Pulmonary artery endothelial cell (primary cell): ENCODE measurements at places on chromosomes 3 and 15. TPM values are rescaled to one million over a fixed set of nuclear protein-coding genes. Genes with fewer than 3 reads are reported as not detected.

- DNase-seq, result peak; percentile 66
These were observed 40.9 kb downstream of the IRAK2 start for GRCh38 chr3:10205451-10206165.

Gene LRRC2
- total RNA-seq, result 0.07 and 0.85 TPM in 2 replicates

Gene GPR27
- total RNA-seq, result not detected in 2 replicates

- peak; percentile 22 for DNase-seq
These were observed 369.6 kb upstream of the AZI2 start for GRCh38 chr3:28718074-28718849.

DNA sequence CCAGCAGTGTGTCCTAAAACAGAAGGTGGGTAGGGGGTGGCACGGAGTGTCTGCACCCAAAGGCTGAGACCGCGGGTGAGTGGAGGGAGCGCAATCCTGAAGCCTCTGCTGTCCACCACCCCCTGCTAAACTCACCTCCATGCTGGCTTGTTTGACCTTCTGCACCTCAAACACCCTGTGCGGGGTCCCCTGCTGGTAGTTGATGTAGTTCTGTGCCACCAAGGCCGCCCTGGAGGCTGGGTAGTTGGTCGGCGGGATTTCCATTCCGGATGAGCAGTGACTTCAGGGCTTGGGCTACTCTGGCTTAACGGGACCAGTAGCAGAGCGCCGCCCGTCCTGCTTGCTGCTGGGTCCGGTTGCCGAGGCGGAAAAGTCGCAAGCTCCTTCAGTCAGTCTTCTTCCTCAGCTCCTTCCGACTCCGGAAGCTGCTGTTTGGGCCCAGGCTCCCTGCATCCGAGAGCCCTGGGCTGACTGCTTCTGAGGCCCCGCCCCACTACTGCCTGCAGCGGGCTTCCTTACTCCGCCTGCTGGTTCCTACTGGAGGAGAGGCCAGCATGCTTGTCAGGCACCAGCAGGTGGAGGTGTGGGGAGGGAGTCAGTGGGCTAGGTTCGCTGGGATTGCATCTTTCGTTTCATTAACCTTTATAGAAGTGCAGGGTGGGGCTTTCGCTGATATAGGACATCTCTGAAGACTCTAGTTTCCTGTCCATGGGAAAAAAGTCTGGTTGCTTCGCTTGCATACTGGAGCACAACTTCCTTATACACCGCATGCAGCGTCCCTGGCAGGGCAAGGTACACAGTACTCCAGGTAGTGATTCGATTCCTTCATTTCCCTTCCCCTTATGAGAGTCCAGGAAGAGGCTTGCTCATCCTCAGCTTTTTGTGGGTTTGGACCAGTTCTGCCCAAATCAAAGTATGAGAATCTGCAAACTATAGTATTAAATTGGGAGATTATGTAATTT is at the start of gene LXN:
LXN (minus strand) TSS at position 434 of the 962 bp plus-strand sequence; CDS start at position 264, 170 bp downstream.
- DNase-seq, result peak; percentile 75

Gene ADGRG7
- not detected in 2 replicates for total RNA-seq

- no peak for DNase-seq
These were observed 23.1 kb upstream of the IQSEC1 start for GRCh38 chr3:13096356-13096755.

GRCh38 chr3:124453189-124453588 is 277.1 kb upstream of the UMPS start:
- no peak for DNase-seq

GRCh38 chr3:56370991-56371775 is 97.1 kb downstream of the ERC2 start:
- no peak for DNase-seq

Gene LRRN1
- not detected in 2 replicates for total RNA-seq

DNA sequence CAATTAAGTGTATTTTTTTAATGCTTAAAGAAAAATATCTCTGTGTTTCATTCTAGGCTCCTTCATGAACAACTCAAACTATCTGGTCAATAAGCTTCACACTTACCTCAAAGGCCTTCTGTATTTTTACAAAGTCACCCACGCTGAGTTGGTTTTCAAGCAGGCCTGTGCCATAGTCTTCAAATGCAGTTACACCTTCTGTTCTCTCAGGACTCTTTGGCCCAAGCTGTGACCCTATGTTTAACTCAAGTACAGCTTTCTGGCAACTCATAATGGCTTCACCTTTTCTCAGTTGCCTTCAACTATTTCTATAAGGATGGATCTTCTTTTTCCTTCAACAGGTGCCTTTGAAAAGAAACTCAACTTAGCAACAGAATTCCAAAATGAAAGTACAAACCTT is 587 bp downstream of the WDR49 start:
- no peak for DNase-seq

- no peak for DNase-seq
These were observed 16.9 kb upstream of the KNG1 start for GRCh38 chr3:186700267-186700666.

DNA sequence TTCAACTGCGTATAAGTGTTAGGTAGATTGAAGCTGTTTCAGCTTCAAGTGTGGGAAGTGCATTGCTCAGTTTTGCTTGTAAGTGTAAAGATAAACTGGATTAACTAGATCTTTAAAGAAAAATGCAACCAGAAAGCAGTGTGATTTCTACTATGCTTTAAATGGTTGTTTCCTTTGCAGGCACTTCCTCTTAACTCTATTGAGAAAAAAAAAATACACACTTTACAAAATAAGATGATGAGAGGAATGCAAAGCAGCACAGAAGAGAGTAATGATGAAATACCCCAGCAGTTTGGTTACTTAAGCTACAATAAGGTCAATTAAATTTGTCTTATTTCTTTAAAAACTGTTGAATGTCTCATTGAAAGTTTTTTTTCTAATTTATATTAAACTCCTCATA is 40.8 kb downstream of the DPH6 start:
- no peak for DNase-seq

Gene SPESP1
- total RNA-seq, result 3.3 and 4.0 TPM in 2 replicates

Gene MOBP
- 0.07 and 0.95 TPM in 2 replicates for total RNA-seq

- peak; percentile 5 for DNase-seq
These were observed 317.8 kb upstream of the AGTR1 start for GRCh38 chr3:148379763-148380382.

Gene PPP1R14D
- total RNA-seq, result not detected in 2 replicates

Gene LRRC34
- total RNA-seq, result 2.2 and 2.4 TPM in 2 replicates

- DNase-seq, result no peak
These were observed 242.6 kb downstream of the LRTM1 start for GRCh38 chr3:54685213-54685612.

GRCh38 chr3:113094337-113095221 is 103.8 kb downstream of the GTPBP8 start:
- no peak for DNase-seq

DNA sequence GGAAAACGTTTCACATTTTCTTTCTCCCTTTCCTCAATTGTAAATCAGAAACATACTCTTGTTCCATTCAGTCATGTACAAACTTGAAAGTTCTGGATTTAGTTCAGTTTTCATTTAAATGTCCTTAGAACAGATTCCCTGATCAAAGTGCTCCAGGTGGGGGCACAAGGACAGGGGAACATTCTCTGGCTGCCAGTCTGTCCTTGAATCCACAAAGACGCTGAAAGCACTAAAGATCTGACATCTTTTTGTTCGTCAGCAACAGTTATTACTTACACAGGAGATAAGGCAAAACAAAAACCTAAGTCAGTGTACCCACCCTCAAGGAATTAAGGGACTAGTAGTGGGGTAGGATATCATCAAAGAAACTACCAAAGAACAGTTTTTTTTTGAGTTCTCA is 139.2 kb downstream of the GHSR start:
- DNase-seq, result no peak

Gene SUCNR1
- total RNA-seq, result under 0.01 TPM in 1 of 2 replicates, not detected in the other

DNA sequence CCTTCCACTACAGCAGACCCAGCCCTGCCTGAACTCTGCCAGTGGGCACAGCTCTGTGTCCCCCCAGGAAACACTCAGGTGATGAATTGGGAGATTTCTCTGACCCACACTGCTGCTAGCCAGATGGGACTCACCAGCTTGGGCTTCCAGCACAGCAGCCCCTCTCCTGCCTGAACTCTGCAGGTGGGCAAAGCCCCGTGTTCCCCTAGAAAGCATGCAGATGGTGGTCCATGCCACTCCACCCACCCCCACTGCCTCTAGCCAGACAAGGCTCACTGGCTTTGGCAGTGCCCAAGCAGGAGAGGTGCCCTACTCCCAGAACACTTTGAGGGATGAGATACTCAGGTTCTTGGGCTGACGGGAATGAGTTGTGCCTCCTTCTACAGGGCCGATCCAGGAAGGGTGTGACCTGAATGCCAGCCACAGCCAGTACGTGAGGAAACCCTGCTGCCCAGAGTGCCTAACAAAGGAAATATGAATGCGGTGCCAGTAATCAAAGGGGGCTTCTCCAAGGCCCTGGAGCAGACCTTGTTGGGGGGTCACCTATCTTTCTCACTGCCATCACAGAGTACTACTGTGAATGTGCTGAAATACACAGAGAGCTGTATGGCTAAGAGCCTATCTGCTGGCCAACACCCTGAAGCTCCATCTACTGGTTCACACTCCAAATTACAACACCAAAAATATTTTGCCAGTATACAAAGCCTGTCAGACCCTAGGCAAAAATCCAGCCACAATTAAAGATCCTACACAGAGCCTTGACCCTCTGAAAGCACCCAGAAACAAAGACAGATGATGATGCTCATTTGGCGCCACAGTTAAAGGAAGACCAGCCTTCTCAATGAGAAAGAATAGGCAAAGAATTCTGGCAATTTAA is 61.9 kb downstream of the BTLA start:
- peak; percentile 15 for DNase-seq

DNA sequence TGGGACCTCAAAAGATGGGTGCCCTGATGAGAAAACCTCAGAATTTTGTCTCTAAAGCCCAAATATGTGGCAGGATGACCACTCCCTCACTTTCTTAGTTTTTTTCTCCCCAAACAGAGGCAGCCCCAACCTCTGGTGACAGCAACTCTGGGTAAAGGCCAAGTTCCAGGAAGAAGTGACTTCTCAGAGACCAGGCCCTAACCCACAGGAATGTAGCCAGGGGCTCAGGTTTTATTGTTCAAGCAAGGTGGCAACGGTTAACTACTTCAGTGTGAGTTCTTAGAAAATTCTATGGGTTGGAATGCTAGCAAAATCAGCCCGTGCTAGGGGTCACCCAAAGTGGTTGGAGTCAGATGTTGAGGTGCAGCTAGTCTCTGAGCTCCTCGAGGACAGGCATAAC is 5.1 kb upstream of the DNAJA4 start:
- no peak for DNase-seq

DNA sequence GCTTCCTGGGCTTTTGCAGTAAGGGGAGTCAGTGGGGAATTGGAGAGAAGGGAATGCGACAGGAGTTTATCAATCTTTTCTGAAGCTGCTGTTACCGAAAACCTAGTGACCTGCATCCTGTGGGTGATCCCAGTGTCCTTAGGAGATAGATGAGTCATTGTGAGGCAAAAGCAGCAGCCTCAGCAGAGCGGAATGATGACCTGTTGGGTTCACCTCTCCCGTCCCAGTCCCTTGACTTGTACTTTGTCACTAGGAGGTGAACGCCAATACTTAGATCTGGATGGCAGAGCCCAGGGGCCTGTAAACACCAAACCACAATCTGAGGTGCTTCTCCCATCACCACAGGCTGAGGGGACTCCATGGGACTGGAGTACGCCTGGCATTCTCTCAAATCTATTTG is 17.9 kb downstream of the CDAN1 start:
- no peak for DNase-seq

Gene HDDC3
- total RNA-seq, result 17.1 and 17.7 TPM in 2 replicates

Gene TRPM7
- 23.4 and 31.8 TPM in 2 replicates for total RNA-seq
